Activated CD4-positive, alpha-beta T cell treated with anti-CD3 and anti-CD28 coated beads, Interleukin-2, amount 10 ng/mL, durations not matched to agents 24 days and 14 days (primary cell): ENCODE measurements at places on chromosomes 6 and 20. TPM values are rescaled to one million over a fixed set of nuclear protein-coding genes. Genes with fewer than 3 reads are reported as not detected.

DNA sequence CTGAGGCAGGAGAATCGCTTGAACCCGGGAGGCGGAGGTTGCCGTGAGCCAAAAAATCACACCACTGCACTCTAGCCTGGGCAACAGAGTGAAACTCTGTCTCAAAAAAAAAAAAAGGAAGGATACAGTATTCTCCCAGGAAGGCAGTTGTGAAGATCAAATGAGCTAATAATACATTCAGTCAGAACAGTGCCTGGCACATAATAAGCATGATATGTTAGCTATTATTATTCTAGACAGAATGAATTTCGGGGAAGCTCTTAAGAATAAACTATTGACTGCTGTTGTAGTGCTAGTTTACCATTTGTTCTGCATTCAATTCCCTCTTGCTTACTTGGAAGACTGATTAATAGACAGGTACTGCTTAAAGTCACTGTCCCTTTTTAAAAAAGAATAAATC is 40.6 kb downstream of the NDUFAF5 start:
- peaks cover 4% of the 10 kb centered on the region for H3K27me3 ChIP-seq
- H3K4me1 ChIP-seq, result no peaks in the 10 kb centered on the region
- DNase-seq, result no peak
- no peak overlapping the region for H3K27ac ChIP-seq
- H3K36me3 ChIP-seq, result no peaks in the 10 kb centered on the region

- peaks cover 8% of the 10 kb centered on the region for H3K4me1 ChIP-seq
- H3K36me3 ChIP-seq, result no peaks in the 10 kb centered on the region
- no peak overlapping the region for H3K27ac ChIP-seq
- H3K4me3 ChIP-seq, result no peak overlapping the region
- DNase-seq, result no peak
Observed at GRCh38 chr6:156164701-156165452, 612.3 kb upstream of the ARID1B start.

DNA sequence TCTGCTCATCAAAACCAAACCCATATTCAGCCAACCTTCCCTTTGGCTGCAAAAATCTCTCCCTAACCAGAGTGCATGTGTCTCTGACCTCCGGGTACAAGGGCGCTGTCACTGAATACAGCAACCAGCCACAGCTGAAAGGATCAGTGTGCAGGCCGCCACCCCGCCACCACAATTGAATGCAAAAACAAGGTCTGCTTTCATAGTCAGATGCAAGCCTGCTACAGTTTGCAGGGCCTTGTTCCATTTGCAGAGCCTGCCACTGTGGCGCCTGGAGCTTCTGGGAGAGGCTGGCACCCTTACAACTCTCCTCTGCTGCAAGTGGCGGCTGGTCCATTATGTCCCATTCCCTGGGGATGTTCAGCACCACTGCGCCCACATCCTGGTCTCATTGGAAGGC is 23.5 kb downstream of the MDGA1 start:
- no peak overlapping the region for H3K27ac ChIP-seq
- no peaks in the 10 kb centered on the region for H3K27me3 ChIP-seq
- H3K4me1 ChIP-seq, result no peaks in the 10 kb centered on the region
- H3K36me3 ChIP-seq, result no peaks in the 10 kb centered on the region
- H3K4me3 ChIP-seq, result no peak overlapping the region
- DNase-seq, result no peak

- DNase-seq, result no peak
- no peaks in the 10 kb centered on the region for H3K36me3 ChIP-seq
- no peak overlapping the region for H3K4me3 ChIP-seq
Observed at GRCh38 chr6:169064194-169064593, 189.5 kb downstream of the THBS2 start.

GRCh38 chr6:94639564-94639963 is 937.8 kb upstream of the MANEA start:
- no peaks in the 10 kb centered on the region for H3K27me3 ChIP-seq
- no peak overlapping the region for H3K27ac ChIP-seq
- no peaks in the 10 kb centered on the region for H3K4me1 ChIP-seq

The CCN5 gene
- total RNA-seq, result not detected in 2 replicates

DNA sequence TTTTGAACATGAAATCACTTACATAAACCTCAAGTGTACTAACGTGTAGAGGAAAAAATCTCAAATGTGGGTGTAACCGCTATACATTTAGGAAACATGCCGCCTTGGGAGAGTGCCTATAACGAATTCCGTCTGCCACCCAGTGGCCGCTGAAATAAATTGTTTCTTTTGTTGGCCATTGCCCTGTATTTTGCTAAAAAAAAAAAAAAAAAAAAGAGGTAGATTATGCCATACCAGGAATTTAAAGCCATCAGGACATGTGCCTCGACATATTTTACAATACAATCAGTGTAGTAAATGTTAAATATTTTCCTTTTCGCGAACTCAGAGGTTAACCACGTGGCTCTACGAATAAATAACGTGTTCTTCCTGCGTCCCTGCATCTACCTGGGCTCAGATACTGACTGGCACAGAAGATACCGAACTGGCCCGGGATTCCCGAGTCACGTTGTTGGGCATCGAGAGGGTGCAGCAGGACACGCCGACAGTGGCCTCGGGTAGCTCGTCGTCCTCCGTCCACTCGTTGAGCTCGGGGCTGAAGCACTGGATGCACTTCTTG is 14.3 kb downstream of the KLHL31 start:
- H3K27me3 ChIP-seq, result peaks cover 21% of the 10 kb centered on the region
- H3K4me1 ChIP-seq, result peaks cover 28% of the 10 kb centered on the region
- peaks cover 4% of the 10 kb centered on the region for H3K36me3 ChIP-seq
- peak; percentile 90 for DNase-seq
- peak overlapping the region; percentile 90 for H3K4me3 ChIP-seq

DNA sequence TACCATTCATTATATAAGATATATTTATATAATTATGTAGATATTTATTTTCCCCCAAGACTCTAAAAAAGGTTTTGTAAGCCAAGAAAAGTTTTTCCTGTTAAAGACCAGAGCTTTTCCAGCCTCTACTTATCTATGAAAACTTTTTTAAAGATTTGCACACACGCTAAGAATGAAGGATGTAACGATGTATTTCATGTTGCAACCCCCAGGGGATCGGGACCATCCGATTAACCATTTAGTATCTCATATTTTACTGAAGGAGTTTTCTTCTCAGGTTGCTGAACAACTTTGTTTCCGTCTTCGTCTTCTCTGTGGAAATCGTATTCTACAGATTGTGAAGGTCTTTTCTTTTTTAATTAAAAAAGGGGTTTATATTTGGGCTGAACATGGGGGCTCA is 70.0 kb upstream of the SASH1 start:
- no peaks in the 10 kb centered on the region for H3K4me1 ChIP-seq
- no peaks in the 10 kb centered on the region for H3K27me3 ChIP-seq
- no peaks in the 10 kb centered on the region for H3K36me3 ChIP-seq
- no peak overlapping the region for H3K4me3 ChIP-seq
- DNase-seq, result no peak

DNA sequence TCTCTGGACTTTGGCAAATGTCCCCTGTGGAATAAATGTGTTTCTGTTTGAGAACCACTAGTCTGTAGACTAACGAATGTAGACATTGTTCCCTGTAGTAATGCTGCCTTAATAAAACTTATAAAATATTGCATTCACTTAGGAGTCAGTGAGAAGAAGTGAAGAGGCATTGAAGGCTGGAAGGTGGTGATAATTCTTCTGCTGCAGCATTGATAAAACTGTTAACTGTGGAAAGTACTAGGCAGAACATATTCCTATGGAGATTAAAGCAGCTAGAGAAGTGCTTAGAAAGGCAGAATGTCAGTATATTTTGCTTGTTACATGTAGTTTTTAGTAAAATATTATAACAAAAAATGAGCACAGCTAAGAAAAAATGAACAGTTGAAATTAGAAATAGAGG is 4.8 kb downstream of the PGK2 start:
- no peak overlapping the region for H3K4me3 ChIP-seq
- H3K27me3 ChIP-seq, result no peaks in the 10 kb centered on the region
- no peaks in the 10 kb centered on the region for H3K4me1 ChIP-seq
- DNase-seq, result no peak
- H3K27ac ChIP-seq, result no peak overlapping the region

GRCh38 chr6:133648581-133648980 is 240.3 kb upstream of the TCF21 start:
- H3K27me3 ChIP-seq, result no peaks in the 10 kb centered on the region
- H3K4me1 ChIP-seq, result no peaks in the 10 kb centered on the region
- no peak overlapping the region for H3K4me3 ChIP-seq
- H3K36me3 ChIP-seq, result no peaks in the 10 kb centered on the region
- no peak overlapping the region for H3K27ac ChIP-seq
- no peak for DNase-seq

- DNase-seq, result peak; percentile 72
- H3K4me3 ChIP-seq, result peak overlapping the region; percentile 52
- peaks cover 20% of the 10 kb centered on the region for H3K36me3 ChIP-seq
- H3K27ac ChIP-seq, result peak overlapping the region; percentile 10
Observed at GRCh38 chr6:42423244-42423643, 28.5 kb downstream of the TRERF1 start.

GRCh38 chr20:2285193-2285592 is 10.6 kb upstream of the TGM3 start:
- no peak for DNase-seq
- no peaks in the 10 kb centered on the region for H3K4me1 ChIP-seq
- no peak overlapping the region for H3K4me3 ChIP-seq
- no peaks in the 10 kb centered on the region for H3K36me3 ChIP-seq
- H3K27me3 ChIP-seq, result peaks cover 6% of the 10 kb centered on the region
- no peak overlapping the region for H3K27ac ChIP-seq

The BPIFB2 gene
- total RNA-seq, result not detected in 2 replicates

DNA sequence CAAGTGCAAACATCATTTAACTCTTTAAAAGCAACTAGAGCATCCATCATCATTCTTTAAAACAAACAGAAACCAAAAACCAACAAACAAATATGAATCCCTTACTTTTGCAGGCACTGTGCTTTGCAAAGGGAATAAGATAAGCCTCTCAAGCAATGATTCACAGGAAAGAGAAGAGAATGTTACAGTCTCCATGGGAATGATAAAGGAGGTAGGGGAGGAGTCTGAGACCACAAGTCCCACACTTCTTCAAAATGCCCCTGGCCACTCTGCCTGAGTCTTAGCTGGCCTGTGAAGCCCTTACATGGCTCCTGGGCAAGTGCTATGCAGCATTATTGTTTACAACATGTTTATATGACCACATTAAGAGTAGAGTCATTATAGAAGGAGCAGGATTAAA is 257.7 kb upstream of the MARCKS start:
- H3K4me1 ChIP-seq, result no peaks in the 10 kb centered on the region
- no peak overlapping the region for H3K4me3 ChIP-seq
- H3K27ac ChIP-seq, result no peak overlapping the region
- no peaks in the 10 kb centered on the region for H3K36me3 ChIP-seq
- no peak for DNase-seq

DNA sequence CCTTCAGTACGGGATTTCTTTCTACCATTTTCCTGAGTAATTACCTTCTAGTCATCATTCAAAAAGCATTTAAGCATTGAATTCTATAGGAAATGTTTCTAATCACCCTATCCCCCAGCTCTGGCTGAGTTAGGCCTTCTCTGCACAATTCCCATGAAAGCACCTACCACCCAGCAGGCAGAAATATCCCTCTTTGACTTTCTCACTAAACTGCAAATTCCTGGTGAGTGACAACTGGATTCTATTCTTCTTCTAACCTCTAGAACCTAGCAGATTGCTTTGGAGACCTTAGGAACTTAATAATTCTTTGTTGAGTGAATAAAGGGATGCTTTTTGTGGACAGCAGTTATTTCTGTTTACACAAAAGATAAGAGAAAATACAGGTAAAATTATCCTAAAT is 328.7 kb downstream of the LAMA2 start:
- H3K4me1 ChIP-seq, result no peaks in the 10 kb centered on the region
- no peak overlapping the region for H3K27ac ChIP-seq
- no peaks in the 10 kb centered on the region for H3K36me3 ChIP-seq
- no peak overlapping the region for H3K4me3 ChIP-seq

The ACTL10 gene
- 3.7 TPM in 2 replicates for total RNA-seq
